ENCODE measurements at places on chromosomes 12 and 14. TPM values are rescaled to one million over a fixed set of nuclear protein-coding genes. Genes with fewer than 3 reads are reported as not detected.

IKZF4 gene
- 15.9 TPM for total RNA-seq

TMEM233 gene
- 0.69 TPM for total RNA-seq

ACSM4 gene
- not detected for total RNA-seq

CCDC197 gene
- total RNA-seq = not detected

AKAP5 gene
- total RNA-seq = 0.35 TPM

AKAP3 gene
- total RNA-seq = 1.9 TPM

FGF6 gene
- total RNA-seq = not detected

SYNDIG1L gene
- total RNA-seq = 0.27 TPM

SLCO1C1 gene
- total RNA-seq = not detected

VASH1 gene
- total RNA-seq = 10.6 TPM

TRMT61A gene
- total RNA-seq = 11.9 TPM

CD4 gene
- 11.4 TPM for total RNA-seq

DENND5B gene
- 57.2 TPM for total RNA-seq

SERPINA9 gene
- not detected for total RNA-seq

ACVRL1 gene
- 11.2 TPM for total RNA-seq

LRRIQ1 gene
- 18.6 TPM for total RNA-seq

LGR5 gene
- total RNA-seq = 2.5 TPM

All from ovary (tissue), 10 donors.